ENCODE measurements at places on chromosomes 6 and 20.

DNA sequence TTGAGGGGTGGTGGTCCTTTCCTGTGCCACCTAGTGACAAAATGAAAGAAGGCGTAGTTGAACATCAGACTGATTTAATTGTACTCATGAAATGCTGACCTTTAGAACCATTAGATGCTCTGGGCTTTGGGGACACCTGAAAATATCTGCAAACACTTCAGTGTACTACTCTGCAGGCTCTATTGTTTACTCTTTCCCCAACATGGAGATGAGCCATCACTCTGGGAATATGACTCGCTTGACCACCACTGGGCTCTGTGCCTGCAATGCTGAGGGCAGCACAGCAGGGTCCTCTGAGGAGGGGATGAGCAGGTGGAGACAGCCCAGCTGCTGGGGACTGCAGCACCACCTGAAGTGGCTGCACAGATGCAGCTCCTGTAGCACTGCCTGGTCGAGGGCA, 74.8 kb upstream of the SLC24A3 start:
- DNase-seq = no peak

DNA sequence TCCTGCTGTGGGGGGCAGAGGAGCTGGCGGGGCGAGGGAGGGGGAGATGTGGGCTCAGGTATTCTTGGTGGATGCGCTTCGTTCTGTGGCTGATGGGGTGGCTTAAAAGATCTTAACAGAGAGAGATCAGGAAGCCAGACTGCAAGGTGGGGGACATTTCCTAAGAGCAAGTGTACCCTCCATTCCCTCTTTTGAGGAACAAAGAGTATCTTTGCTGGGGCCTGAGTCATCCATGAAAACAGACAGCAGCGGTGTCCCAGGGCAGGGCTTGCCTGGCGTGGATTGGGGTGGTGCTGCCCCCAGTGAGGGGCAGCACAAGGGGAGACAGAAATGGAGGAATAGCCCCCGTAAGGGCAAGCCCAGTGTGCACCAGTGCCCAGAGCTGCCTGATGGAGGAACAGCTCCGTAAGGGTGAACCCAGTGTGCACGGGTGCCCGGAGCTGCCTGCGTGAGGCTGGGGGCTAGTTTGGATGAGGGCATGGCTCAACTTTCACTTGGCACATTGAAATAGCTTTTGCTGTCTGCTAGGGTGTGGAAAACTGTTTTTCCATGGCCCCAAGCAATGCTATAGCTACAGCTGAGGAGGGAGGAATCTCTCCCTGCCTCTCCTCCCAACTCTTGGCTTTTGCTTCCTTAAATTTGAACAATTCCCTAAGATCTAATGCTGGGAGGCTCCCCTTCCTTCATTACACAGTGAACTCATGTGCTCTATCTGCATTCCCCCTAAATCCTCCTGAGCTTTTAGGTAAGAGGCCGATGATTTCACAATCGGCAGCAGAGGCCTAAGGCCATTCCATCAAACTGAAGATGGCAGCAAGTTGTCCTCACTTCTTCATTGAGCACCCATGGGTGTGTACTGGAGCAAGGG, 12.9 kb downstream of the MAPK13 start:
- DNase-seq = no peak

DNA sequence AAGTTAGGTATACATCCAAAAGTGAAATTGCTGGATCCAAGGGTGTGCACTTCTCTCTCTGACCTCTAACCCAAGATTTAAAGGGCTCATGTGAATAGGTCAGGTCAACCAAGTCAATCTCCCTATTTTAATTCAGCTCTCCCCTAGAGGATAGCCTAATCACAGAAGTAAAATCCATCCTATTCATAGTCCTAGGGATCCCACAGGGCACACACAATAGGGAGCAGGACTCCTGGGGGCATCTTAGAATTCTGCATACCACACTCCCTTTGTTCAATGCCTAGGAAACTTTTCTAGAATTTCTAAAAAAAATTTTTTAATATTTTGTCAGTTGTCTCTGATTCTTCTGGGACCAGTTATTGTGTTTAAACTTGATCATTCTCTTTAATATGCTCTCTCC, 35.1 kb downstream of the CST9L start:
- DNase-seq = no peak

DNA sequence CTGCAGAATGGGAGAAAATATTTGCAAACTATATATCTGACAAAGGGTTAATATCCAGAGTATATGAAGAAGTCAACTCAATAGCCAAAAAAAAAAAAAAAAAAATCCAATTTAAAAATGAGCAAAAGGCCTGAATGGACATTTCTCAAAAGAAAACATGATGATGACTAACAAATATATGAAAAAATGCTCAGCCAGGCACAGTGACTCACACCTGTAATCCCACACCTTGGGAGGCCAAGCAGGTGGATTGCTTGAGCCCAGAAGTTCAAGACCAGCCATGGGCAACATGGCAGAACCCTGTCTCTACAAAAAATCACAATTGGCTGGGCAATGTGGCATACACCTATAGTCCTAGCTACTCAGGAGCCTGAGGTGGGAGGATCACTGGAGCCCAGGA, 2.1 kb upstream of the ECHDC1 start:
- DNase-seq = no peak

DNA sequence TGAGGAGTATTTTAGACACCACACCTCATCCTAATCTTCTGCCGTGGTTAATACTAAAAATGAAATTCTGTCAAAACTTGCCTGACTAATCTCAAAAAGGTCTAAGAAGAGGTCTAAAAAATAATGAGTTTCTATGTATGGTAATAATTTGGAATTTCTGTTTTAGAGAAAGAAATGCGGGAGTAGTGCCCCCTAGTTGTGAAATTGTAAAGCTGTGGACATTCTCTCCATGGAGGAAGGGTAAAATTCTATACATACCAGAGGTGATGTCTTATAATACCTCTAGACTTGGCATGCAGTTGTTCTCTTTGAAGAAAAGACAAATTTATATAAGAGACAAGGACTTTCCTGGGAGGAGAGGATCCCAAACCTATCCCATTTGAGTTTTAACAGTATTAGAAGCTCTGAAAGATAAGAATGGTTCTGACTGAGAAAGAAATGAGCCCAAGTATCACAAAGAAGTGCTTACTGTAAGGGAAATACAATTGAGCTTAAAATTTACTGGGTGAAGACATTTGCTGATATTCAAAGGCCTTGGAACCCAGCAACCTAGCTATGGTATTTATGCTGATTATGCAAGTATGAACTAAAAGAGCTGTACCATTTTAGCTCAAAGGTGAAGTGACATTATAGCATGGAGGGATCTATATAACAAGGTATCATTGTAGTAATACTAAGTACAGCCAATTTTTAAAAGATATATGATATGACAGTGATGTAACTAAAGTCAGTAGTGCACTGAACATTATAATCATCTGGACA, 5.1 kb upstream of the EPHA7 start:
- no peak for DNase-seq

- DNase-seq = no peak
Observed at GRCh38 chr20:38471987-38472512, 593 bp upstream of the RALGAPB start.

- no peak for DNase-seq
Observed at GRCh38 chr6:160000280-160000704, 31.4 kb downstream of the IGF2R start.

GRCh38 chr20:50333812-50334211, 143.2 kb downstream of the CEBPB start:
- DNase-seq = no peak

DNA sequence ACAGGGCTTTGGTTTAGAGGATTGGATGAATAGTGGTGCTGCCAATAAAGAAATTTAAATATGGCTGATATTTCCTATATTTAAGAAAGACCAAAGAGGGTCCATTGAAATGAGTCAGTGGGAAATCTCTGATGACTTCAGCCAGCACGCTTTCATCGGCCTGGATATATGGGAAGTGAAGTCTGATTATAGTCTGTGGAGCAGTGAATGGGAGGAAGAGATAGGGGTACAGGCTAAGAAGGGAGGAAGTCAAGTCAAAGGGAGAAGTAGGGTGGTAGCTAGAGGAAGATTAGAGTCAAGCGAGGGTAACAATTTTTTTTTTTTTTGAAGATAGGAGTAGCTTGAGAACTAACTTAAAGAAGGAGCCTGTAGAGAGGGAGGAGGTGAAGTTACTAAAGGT, 22.7 kb downstream of the SLC16A10 start:
- DNase-seq = no peak

DNA sequence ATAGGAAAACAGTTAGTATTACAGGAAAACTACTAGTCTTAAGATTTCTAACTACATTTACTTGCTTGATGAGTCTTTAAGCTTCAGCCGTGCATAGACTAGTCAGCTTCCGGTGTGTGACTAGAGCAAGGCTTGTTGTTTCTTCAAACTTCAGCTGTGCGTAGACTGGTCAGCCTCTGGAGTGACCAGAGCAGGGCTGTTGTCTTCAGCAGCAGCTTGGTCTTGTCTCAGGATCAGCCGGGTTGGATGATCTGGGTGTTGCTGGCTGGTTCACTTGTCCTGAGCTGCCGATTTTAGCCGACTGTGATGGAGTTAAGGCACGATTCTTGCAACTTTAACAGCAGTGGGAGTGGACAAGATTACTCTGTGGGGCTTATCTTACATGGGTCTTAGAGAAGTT, 44.7 kb downstream of the HLA-C start:
- no peak for DNase-seq

DNA sequence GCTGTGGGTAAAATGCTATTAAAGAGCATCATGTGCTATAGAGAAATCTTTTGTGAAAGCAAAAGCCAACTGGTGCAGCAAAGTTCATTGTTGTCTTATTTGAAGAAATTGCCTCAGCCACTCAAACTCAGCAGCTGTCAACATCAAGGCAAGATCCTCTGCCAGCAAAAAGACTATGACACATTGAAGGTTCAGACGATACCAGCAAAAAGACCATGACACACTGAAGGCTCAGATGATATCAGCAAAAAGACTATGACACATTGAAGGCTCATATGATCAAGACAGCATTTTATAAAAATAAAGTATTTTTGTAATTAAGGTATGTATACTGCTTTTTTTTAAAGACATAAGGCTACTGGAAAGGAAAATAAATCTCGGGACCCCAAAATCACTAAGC, 118.4 kb upstream of the RUNX2 start:
- DNase-seq = no peak

DNA sequence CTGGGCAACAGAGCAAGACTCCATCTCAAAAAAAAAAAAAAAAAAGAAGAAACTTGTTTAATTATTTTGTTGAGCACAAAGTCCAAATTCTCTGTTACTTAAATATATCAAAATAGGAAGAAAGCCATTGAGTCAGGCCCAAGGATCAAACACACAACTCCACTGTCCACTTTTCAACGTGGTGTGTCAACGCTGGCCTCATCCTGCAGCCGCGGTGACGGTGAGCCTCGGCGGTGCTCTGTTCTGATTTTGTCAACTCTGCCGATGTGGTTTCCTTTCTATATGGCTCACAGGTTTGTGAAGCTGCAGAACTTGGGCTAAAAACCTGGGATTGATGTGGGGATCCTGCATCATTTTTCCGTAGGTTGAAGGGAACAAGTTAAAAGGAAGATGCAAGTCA, 3.2 kb upstream of the SMOC2 start:
- no peak for DNase-seq

DNA sequence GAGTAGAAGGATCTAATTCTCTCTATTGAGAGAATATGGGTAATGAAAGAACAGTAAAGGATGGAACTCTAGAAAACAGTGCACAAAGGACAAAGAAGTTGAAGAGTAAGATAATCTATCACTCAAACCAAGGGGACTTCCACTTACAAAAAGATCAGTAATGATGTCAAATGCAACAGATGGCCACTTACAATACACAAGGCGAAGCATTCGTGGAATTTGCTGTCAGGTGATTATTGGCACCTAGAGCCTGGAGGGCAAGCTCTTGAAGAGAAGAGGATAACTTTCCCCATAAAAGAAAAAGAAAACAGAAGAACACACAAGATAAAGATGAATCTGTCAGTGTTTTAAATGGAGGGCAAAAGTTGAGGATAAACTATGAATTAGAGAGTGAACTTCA, 256.0 kb upstream of the TCF21 start:
- DNase-seq = no peak

- DNase-seq = no peak
Observed at GRCh38 chr6:30424549-30424948, 64.8 kb upstream of the HLA-E start.

DNA sequence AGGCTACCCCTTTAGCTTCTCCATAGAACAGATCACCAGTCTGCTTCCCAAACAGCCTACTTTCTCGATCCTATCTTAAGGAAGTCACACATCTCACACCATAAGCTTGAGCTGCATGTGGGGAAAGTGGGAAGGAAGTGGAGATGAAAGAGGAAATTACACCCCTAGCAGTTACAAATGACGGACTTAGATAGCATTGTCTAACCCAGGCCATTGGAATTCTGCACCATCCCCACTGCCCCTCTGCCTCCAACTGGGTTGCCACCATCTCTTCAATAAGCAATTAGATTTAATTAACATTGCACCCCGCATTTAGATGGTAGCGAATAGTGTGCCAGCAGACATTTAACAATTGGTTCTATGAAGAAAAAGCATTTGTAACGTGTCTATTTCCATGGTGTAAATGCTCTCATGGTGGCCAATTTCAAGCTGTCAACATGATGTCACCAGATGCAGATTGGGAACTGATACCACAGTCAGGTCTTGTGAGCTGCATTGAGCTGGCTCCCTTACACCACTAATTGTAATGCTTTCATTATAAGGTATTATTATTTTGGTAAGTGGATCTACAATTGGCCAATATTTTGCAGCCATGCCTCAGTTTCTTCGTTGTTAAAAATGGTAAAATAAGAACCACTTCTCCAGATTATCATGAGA, 124.7 kb downstream of the CD24 start:
- DNase-seq = no peak

- DNase-seq = no peak
Observed at GRCh38 chr6:139159016-139159415, 24.1 kb downstream of the HECA start.

- DNase-seq = no peak
Observed at GRCh38 chr20:37360391-37361115, 14.6 kb downstream of the SRC start.

DNA sequence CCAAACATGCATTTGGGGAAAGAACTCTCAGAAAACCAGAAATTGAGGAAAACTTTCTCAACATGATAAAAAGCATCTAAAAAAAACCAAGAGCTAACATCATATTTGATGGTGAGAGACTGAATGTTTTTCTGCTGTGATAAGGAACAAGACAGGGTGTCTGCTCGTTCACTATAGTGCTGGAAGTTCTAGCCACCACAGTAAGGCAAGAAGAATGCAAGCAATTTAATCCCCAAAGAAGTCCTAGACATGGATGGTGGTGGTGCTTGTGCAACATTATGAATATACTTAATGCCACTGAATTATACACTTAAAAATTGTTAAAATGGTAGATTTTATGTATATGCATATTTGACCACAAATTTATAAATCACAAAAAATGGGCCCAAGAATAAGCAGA, 53.4 kb downstream of the LYRM2 start:
- DNase-seq = no peak

DNA sequence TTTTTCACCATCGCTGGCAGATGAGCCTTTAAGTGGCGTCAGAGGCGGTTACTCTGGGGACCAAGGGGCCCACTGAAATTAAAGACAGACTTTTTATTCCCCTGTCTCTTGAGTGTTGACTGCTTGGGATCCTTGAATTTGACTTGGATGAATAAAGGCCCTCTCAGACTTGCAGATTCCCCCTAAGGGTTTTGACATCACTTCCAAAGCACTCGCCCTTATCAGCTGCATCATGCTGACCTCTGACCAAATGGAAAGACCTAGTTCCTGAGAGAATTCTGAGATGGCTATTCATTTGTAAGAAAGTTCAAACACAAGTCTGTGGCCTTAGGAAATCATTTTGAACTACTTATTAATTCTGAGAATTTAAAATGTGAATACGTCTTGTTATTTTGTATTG, 13.5 kb upstream of the MOXD1 start:
- no peak for DNase-seq

Data from right cardiac atrium (tissue), 5 donors.